Central memory CD8-positive, alpha-beta T cell (primary cell): ENCODE measurements at places on chromosomes 2 and 18.

GRCh38 chr18:55001394-55002024, 42.2 kb upstream of the CCDC68 start:
- no peak for DNase-seq

GRCh38 chr2:108154366-108155061, 85.3 kb upstream of the SULT1C3 start:
- no peak for DNase-seq

DNA sequence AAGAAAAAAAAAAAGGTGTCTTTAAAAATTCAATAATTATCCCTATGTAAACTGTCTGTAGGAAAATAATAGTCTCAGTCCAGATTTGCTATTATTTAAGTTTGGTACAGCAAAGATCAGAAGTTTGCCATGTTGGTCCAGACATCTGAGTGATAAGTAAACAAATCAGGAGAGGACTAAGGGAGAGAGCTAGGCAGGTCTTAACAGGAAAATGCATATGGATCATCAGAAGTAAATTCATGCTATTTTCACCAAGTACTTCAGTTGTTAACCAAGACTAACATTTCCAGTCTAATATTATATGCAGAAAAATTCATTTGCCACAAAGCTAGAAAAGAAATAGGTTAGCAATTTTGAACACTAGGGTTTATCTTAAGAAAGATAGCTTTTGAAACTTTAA, 95.0 kb upstream of the STK17B start:
- no peak for DNase-seq

- DNase-seq = peak; percentile 51
These were observed 53.6 kb upstream of the SLC14A1 start for GRCh38 chr18:45670281-45670962.

DNA sequence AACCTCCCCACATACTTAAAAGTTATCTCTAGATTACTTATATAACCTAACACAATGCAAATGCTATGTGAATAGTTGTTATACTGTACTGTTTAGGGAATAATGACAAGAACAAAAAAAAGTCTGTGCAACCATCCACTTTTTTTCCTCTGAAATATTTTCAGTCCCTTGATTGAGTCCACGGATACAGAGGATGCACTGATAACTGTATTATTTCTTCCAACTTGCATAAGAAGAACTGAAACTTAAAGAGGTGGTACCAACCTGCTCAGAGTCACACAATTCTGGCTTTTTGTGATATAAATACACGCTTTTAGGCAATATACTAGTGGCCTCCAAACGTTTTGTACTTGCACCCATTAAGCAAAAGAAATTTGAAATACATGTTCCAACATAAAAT, 1.4 kb downstream of the SMC6 start:
- DNase-seq = no peak

DNA sequence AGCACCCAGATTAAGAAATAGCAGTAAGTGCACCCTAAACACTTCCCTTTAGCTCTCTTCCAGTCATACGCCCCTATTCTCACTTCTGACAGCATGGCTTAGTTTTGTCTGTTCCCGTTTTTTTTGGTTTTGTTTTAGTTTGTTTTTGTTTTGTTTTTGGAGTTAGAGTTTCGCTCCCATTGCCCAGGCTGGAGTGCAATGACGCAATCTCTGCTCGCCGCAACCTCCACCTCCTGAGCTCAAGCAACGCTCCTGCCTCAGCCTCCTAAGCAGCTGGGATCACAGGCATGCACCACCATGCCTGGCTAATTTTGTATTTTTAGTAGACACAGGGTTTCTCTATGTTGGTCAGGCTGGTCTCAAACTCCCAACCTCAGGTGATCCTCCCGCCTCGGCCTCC, 2067.7 kb downstream of the SUCLG1 start:
- no peak for DNase-seq

- DNase-seq = no peak
These were observed 9.5 kb downstream of the DUSP19 start for GRCh38 chr2:183088061-183088460.

DNA sequence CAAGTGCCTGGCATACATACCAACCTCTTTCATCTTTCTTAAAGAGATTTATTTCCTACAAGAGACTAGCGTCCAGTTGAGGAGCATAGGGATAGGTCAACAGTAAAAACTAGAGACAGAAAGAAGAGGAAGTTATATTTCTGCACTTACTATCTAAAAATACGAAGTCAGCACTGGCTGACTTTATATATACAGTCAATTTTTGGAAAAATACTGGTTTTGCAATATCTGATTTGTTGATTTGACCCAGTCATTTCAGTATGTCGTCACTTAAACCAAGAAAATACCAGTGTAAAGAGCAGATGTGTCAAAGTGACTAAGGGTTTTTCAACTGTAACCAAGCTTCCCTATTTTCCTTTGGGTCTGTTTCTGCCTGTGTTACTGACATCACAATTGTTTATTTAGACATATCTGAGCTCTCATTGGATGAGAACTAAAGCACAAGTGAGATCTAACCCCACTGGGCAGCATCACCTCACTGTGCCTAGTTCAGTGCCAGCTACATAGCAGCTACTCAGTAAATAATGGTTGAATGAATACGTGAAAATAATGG, 23.0 kb downstream of the CYTIP start:
- DNase-seq = no peak

GRCh38 chr2:233384811-233385488, 30.7 kb downstream of the DGKD start:
- DNase-seq = no peak

GRCh38 chr18:3830604-3831003, 380.6 kb downstream of the TGIF1 start:
- DNase-seq = no peak

GRCh38 chr2:227473122-227473461, 1.1 kb downstream of the AGFG1 start:
- DNase-seq = no peak

GRCh38 chr2:197576631-197577030, 60.8 kb downstream of the MOB4 start:
- no peak for DNase-seq

- no peak for DNase-seq
These were observed 517.5 kb downstream of the STK39 start for GRCh38 chr2:167729911-167730310.

GRCh38 chr18:76794326-76794725, 28.0 kb upstream of the ZNF236 start:
- DNase-seq = no peak

GRCh38 chr2:15860051-15860663, 80.2 kb upstream of the MYCN start:
- DNase-seq = no peak

- DNase-seq = peak; percentile 50
These were observed 6.5 kb upstream of the MTERF4 start for GRCh38 chr2:241108271-241109209.

DNA sequence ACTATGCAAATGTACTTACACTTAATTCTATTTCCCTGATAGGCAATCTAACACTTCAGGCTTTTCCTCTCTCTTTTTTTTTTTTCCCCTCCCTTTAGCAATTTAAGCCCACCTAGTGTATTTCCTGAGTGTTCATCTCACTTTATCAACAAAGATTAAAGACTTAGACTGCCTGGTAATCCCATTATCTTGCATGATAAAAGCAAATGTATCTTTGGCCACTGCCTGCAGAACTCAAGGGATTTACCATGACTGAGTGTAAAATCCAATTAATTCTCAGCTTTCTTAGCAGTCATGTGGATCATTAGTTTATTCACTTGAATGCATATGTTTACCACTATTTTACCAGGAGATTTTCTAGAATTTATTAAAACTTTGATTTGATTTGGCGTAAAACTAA, 1102.2 kb upstream of the GYPC start:
- DNase-seq = no peak

DNA sequence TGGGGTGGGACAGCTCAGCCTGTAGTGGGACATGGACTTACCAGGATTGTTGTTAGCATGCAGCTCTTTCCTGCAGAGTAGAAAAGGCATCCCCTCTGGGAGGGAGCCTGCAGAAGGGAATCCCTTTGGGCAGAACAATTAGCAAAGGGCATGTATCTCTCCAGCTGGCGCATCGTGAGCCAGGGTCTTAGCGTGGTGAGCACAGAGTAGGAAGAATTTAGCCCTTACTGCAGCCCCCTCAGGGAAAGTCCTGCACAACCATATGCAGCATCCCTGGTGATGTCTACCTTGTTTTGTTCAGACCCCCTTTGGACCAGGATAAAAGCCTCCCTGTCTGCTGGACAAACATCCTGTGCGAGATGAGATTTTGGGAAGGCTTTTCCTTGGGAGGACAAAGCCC, 292.1 kb downstream of the SLC4A3 start:
- no peak for DNase-seq

DNA sequence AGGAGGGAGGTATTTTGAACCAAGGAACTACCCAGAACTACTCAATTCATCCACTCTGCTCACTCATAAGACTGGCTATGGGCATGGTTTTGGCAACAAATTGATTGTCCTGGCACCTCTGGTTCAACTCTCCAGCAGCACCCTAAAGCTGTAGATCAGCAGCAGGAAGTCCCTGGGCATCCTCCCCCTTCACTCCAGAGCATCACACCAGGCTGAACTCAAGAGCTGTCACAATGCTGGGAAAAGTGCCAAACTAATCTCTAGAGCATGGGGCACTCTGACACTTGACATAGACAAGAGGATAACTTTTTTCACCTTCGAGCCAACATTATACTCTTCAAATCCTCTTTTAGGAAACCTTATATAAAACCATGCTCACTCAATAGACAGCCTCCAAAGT, 154.1 kb upstream of the RBBP8 start:
- DNase-seq = no peak

- no peak for DNase-seq
These were observed 247.8 kb upstream of the CWC22 start for GRCh38 chr2:180254872-180255271.

- DNase-seq = no peak
These were observed 265.4 kb upstream of the DLGAP1 start for GRCh38 chr18:4720518-4720917.

GRCh38 chr2:15539999-15540398, 21.1 kb downstream of the NBAS start:
- DNase-seq = no peak

GRCh38 chr2:30708491-30709290, 98.6 kb downstream of the CAPN13 start:
- no peak for DNase-seq

- DNase-seq = no peak
These were observed at the start of gene ADAM23 for GRCh38 chr2:206442833-206443734. Gene ADAM23, plus strand, starts transcription at chr2:206443532. Its CDS starts 335 bp downstream, at chr2:206443867.

DNA sequence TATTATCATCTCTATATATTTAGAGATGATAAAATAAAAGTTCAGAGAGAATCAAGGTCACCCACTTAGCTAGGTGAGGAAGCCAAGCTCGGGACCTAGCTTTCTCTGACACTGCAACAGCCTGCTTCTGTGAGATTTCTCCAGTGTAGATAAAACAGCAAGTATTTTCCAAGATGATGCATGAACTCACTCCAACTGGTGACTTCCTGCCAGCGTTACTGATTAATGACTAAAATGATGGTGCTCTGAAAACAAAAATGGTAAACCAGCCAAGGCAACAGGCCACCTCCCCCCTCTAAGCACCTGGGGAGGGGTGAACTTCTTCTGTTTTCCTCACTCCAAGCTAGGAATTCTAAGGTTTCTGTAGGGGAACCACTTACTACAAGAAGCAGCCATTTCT, 510.2 kb upstream of the ID2 start:
- no peak for DNase-seq

DNA sequence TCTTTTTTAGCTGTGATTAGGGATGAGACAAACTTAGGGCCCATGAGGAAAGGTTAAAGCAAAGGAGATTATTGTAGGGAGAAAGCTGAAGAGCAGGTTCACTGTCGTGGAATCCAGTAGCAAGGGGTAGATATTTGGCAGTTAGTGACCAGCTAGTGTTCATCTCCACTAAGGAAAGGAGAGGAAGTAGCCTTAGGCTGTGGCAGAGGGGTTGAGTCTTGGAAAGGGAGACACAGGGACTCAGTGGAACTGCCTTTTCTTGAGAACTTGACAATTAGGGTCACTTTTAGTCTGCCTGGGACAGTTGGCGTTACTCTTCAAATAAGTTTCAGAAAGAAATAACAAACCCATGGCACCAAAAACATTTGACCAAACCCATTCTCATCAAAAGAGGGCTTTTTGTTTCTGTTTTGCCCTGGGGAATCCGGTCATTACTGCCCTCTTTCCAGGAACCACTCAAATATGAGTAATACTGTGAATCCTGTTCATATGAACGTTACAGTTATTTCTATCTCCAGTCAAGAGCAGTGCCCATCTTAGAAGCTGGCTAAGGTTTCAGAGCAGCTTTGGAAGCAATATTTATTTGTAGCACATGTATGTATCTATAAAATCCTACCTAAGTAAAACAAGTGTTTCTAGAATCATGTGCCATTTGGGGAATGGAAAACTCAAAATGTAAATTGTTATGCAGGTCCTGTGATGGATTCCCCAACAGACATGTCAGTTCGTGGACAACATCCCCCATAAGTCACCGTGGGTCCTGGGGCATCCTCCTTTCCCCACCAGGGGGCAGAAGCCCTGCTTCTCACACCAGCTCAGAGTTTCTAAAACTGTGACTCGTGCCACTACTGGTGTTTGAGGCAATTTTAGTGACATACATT, 77.3 kb upstream of the PHLPP1 start:
- peak; percentile 16 for DNase-seq

DNA sequence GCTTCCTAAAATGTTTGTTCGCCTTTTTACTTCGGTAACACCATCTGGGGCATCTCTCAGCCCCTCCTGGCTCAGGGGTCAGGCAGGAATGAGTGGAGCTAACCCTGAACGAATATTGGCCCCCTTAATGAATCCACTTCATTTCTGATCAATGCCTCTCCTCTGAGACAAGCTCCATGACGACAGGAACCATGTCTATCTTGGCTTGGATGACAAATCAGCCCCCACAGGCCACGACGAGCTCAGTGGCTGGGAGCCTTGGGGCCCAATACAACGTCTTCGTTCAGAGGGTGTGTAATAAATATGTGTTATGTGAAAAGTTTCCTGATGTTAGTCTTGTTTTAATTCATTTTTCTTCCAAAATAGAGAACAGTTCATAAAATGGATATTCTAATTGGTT, 133.0 kb downstream of the COL6A3 start:
- no peak for DNase-seq

- no peak for DNase-seq
These were observed 15.8 kb downstream of the DSC1 start for GRCh38 chr18:31146809-31147208.

DNA sequence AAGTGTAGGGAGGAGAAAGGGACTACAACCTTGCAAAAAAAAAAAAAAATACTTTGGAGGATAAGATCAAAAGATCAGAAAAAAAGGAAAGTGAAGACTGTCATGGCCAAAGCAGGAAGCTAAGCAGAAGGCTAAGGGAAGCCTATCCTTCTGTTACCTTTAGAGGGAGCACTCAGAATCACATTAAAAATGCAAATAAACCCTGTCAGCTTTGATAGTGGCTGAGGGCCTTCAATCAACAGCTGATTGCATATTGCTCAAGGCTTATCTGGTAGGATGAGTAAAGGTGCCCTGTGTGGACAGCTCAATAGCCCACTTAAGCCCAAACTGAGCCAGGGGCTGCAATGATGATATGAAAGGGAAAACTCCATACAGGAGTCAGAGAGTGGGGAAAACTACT, 1021.2 kb downstream of the LRP1B start:
- no peak for DNase-seq

- no peak for DNase-seq
These were observed 37.3 kb downstream of the USP14 start for GRCh38 chr18:195651-196050.

- no peak for DNase-seq
These were observed 21.2 kb upstream of the NAB1 start for GRCh38 chr2:190627448-190628412.

GRCh38 chr2:110714452-110715224, 17.7 kb upstream of the ACOXL start:
- no peak for DNase-seq

GRCh38 chr2:232502911-232503808, 15.5 kb upstream of the ECEL1 start:
- DNase-seq = peak; percentile 28
